GDM1 (cell line): ENCODE measurements at places on chromosomes 13 and 19.

GRCh38 chr19:35845215-35846037, 6.9 kb downstream of the NPHS1 start:
- no peak for DNase-seq

GRCh38 chr19:51089786-51090185, 7.1 kb upstream of the KLK14 start:
- no peak for DNase-seq

DNA sequence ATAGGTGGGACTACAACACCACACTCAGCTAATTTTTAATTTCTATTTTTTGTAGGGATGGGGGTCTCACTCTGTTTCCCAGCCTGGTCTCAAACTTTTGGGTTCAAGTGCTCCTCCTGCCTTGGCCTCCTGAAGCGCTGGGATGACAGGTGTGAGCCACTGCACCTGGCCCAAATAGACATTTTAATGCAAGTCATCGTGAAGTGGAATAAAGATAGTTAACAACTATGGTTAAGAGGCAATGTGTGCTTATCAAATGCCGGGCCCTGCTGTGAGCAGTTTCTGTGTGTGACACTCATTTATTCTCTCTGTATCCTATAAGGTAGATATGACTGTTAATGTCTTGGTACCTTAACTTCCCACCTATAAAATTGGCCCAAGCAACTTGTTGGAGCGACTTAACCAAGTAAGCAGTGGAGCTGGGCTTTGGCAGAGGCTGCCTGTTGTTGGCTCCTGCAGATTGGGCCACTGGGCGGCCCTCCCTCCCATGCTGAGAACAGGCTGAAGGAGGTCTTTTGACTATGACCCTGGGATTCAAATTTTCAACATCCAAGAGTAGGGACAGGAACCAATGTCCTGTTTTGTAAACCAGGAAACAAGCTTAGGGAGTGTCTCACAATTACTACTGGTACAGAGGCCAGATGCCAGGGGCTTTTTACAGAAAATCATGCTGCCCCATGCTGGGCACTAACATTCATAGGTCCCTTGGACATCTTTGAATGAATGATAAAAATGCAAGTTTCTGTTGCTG, 450.7 kb downstream of the TSHZ3 start:
- no peak for DNase-seq

DNA sequence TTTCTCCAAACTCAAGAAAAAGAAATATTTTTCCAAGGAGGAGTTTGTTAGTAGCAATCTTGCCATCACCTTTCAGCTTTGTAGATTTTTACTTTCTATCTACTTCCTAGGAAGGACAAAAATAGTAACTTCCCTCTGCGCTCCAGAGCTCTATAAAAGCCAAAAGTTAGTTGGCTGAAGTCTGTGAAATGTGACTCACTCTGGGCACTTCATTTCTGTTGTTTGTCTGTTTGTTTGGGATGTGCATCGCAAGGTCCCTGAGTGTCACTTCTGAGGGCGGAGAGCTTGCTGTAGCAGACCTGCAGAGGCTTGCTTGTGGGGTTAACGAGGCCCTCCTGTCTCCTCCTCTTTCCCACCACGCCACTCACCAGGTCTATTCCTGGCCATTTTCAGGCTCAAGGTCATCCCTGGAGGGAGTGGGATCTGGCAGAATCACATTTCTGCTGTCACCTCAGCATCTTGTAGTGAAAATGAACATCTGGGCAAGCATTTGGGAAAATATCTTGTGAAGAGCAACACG, 307.6 kb downstream of the GPC6 start:
- DNase-seq, result no peak

DNA sequence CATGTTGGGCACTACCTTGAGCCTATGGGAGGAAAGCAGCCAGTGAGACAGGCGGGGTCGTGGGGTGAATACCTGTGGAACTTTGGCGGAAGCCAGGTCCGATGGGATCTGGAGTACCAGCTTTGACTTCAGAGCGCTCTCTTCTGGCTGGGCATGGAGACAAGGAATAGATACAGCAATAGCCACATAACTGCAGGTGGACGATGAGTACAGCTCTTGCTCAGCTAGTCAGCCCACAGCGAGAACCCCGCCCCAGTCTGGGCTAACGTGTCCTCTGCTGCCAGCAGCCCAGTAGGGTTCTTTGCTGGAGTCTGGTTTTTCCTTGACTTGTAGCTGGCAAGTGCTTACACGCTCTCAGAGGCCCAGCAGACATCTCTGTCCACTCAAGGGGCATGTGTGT, 83.4 kb downstream of the SIPA1L3 start:
- no peak for DNase-seq

GRCh38 chr13:44762911-44763310, 186.8 kb upstream of the TSC22D1 start:
- DNase-seq, result no peak

- DNase-seq, result no peak
These were observed 11.1 kb downstream of the ZC3H4 start for GRCh38 chr19:47102346-47103060.

- DNase-seq, result no peak
These were observed 156.4 kb downstream of the MYO16 start for GRCh38 chr13:108785844-108786243.

DNA sequence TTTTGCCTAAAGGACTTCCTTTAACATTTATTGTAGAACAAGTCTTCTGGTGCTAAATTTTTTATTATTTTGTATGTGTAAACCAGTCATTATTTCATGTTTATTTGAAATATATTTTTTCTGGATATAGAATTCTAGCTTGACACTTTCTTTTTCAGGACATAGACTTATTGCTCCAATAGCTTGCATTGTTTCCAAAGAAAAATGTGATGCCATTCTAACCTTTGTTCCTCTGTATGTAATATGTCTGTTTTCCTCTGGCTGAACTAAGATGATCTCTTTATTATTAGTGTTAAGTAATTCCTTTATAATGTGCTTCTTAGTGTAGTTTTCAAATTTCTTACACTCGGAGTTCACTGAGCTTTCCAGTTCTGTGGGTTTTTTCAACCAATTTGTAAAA, 174.1 kb upstream of the STARD13 start:
- DNase-seq, result no peak

DNA sequence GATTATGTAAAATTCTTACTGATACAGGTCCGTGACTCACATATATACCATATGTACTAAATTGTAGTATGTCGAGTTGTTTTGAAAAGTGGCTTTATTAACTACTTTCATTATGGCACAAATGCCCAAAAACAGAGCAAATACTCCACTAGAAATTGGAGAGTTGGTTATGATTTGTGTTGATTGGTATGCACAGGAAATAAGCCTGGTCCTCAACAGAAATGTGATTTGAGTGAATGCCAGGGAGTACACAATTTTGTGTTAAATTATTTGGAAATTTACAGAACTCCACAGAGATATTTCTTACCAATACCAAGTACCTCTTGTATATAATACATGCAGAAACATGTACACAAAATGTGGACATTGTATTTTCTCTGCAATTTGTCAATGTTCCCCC, 676.7 kb downstream of the PCDH9 start:
- DNase-seq, result no peak

GRCh38 chr13:26914148-26914547, 153.6 kb upstream of the GPR12 start:
- DNase-seq, result no peak

- DNase-seq, result peak; percentile 23
These were observed 1.1 kb downstream of the ADAMTS10 start for GRCh38 chr19:8609279-8610040.

GRCh38 chr19:41563854-41564514, 12.0 kb upstream of the CEACAM21 start:
- DNase-seq, result no peak

DNA sequence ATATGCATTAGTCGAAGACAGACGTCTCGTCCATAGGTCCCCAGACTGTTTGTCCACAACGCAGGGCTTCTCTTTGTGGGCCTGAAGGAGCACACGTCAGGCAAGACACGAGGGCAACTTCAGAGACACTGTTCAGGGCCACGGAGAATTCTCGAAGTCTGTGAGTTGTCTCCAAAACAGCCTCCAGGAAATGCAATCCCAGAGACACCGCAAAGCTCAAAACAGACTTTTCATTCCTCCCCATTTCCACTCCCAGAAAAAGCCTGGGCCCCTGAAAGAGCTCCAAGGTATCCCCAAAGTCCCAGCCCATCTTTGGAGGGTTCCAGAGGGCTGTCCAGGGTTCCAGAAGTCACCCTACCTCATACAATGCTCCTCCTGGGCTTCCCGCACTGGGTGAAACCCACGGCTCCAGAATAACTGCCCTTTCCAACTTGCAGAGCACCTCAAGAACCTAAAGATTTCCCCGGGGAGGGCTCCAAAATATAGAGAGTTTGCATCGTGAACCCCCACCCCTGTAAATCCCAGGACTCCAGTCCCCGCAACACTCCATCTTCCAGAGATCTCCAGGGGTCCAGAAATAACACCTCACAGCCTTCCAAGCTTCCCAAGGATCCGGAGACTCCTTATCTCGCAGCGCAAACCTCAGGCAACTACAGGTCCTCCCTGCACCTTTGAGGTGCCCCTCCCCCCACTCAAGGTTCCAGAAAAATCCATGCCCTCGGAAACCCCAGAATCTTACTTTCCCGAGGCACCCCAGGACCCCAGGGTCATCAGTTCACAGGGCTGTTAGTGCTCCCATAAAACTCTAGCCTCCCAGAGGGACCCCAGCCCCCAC, 687 bp upstream of the FTL start:
- DNase-seq, result no peak

DNA sequence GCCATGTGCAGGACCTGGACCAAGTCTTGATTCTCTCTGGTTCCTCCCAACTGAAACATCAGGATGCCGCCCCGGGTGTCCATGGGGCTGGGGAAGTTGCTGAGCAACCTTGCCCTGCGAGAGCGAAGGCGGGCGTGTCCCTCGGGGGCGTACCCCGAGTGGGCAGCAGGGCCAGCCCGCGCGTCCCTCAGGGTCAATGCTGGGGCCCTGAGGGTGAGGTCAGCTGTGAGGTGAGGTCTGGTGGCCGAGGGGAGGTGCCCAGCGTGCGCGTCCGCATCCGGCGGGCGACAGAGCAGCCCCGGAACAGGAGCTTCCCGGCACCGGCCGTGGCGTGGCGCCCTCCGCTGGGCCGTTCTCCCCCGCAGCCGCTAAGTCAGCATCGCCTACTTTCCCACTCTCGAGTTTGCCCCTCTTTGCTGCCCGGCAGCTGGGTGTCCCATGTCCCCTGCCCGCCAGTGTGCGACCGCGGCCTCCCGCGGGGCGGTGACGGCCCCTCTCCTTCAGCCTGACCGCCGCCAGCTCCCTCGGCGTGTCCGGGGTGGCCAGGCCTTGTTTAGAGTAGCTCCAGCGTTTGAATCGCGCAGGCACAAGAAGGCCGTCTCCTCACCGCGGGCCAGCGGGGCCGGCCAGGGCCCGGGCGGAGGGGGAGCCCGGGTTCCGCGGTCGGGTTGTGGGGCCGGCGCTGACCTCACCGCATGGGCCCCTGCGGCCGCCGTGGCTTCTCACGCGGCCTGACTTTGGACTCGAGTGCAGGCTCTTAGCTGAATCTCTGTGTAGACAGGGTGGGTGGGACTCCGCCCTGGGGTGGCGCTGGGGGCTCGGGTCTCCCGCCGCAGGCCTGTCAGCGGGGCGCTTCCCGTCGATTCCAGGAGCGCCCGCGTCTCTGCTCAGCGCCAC, 33.0 kb downstream of the GJA3 start:
- peak; percentile 59 for DNase-seq

GRCh38 chr13:44125943-44126469, 246.3 kb downstream of the LACC1 start:
- DNase-seq, result no peak

GRCh38 chr13:33272531-33273124, 12.9 kb downstream of the STARD13 start:
- DNase-seq, result no peak

DNA sequence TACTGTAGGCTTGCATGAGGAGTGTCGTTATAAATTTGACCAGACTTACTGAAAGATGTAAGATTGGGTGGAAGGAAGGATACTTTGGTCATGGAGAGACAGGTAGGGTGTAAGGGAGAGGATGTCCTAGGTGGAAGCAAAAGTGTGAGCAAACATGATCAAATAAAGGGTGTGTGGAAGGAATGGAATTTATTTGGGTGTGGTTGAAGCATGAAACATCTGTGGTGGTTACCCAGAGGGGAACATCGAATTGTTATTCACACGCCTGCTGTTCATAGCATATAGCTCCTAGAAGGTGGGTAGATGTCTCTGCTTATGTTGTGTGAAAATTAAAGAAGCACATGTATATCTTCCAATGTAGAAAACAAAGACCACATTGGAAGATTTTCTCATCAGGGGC, 157.7 kb downstream of the ATP8A2 start:
- no peak for DNase-seq

- no peak for DNase-seq
These were observed 805.7 kb downstream of the PCDH9 start for GRCh38 chr13:66424422-66424821.

DNA sequence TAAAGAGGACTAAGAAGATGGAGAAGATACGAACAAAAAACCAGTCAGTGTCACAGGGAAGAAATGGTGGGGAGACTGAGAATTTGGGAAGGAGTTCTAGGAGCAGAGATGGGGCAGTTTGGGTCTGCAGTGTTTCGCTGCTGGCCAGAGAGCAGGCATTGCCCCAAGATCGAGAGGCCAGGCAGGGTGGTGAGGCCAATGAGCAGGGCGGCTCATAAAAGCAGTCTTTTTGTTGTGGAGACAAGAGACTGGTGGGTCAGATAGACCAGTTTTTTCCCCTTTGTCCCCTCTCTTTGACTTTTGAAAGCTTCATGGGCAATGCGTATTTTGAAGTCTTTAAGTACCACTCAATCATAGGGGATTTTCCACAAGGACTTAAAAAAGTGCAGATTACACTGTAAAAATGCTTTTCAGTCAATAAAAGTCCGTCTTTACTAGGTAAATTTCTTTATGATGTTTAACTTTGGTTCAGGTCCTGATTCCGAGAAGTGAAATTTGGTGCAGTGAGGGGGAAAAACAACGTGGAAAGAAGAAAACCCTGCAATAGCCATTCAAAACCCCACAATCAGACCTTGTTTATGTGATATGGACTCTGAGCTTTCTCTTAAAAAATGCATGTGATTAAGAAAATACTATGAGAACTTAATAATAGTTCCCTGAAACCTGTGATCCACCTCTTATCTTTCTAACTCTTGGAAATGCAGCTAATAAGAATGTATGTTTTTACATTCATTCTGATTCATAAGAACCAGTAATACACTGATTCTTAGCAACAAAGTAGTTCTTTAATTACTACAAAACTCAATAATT, 338.9 kb downstream of the KLF5 start:
- no peak for DNase-seq

- no peak for DNase-seq
These were observed 6.5 kb downstream of the SYCE2 start for GRCh38 chr19:12912571-12912970.

DNA sequence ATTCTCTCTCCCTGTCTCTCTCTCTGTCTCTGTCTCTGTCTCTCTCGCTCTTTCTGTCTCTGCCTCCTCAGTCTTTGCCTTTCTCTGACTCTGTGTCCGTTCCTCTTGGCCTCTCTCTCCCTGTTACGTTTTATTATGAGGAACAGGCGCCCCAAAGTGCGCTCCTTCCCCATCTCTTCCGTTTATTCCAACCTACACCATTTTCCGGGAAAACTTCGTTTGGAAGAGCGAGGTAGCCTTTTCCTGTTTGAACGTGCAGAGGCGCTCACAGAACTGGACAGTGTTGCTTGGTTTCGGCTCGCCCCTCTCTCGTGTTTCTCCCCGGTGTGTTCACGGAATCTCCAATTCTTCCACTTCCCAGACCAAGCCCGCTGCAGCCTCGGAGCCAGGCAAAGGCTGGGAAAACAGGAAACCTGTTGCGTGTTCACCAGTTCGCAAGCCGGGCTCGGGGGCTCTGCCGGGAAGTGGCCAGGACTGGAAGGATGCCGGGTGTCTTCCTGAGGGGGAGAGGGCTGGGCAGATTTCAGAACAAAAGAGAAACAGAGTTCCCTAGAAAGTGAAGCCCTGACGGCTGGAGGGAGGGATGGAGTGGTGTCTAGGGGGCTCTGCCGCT, 605 bp downstream of the TMEM255B start:
- DNase-seq, result no peak

- no peak for DNase-seq
These were observed 6.3 kb downstream of the SLC7A9 start for GRCh38 chr19:32863301-32863700.
